ENCODE measurements at places on chromosomes 6 and 20.

DNA sequence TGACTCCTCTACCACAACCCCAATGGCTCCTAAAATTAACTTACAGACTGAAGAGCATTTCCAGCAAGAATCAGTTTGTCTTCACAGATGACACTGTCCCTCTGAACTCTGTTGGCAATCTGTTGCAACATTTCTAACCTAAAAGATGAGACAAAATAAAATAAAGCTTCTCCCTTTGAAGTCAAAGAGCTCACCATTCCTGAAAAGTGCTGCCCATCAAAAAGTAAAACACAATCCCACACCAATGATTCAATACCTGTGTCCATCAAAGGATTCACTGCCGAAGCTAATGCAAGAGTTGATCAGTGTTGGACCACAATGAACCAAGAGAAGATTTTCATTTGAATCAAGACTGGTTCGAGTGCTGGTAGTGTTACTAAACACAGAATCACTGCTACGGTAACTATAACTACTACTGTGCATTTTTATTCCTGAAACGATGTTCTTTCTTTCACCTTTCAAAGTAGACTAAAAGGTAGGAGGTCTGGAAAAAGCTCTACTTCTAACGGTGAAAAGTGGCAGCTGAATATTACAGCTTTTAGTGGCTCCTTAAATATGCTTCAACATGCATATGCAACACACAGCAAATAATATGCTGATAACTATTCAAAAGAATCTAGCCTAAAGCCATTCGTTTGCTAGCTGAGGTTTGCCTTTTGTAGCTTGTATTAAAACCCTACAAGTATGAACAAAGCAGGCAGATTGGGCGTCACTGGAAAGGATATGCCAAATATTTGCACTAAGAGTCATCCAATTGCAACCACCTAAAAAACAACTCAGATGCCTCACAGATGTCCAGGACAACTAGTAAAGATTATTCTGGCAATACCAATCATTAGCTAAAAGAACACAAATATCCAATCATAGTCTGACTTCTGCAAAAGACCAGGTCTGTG lies at the start of gene DST:
Gene DST, minus strand, starts transcription at position 524 of the 896 bp plus-strand sequence.
- no peaks in the 10 kb centered on the region for H3K36me3 ChIP-seq
- no peaks in the 10 kb centered on the region for H3K27me3 ChIP-seq
- H3K4me3 ChIP-seq: no peak within 1 kb of the TSS
- no peaks in the 10 kb centered on the region for H3K4me1 ChIP-seq
- DNase-seq: no peak

- peak overlapping the region; percentile 100 for H3K27ac ChIP-seq
- no peak for DNase-seq
- H3K27me3 ChIP-seq: no peaks in the 10 kb centered on the region
Measured at GRCh38 chr20:59159091-59159490, 4.5 kb upstream of the ZNF831 start.

DNA sequence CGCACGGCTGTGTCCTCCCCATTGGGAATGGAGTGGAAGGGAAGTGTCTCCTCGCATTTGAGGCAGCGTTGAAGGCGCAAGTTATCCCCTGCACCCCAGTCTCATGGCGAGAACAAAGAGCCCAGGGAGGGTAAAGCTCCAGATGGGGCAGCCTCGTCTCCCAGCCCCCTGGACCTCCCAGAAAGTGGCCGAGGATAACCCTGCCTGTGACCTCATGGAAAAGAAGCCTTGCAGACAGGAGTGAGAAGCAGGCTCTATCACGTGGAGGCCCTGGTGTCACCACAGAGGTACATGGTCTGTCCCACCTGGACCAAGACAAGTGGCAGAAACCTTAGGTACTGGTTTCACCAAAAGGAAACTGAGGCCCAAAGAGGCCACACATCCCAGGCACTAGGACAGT lies 134.8 kb upstream of the RPS6KA2 start:
- no peak overlapping the region for H3K4me3 ChIP-seq
- no peak overlapping the region for H3K27ac ChIP-seq
- peaks cover 18% of the 10 kb centered on the region for H3K4me1 ChIP-seq
- H3K36me3 ChIP-seq: peaks cover 3% of the 10 kb centered on the region
- DNase-seq: no peak

- H3K27me3 ChIP-seq: no peaks in the 10 kb centered on the region
- peaks cover 34% of the 10 kb centered on the region for H3K4me1 ChIP-seq
- H3K27ac ChIP-seq: no peak overlapping the region
- DNase-seq: no peak
Measured at GRCh38 chr6:15374119-15374518, 128.2 kb downstream of the JARID2 start.

DNA sequence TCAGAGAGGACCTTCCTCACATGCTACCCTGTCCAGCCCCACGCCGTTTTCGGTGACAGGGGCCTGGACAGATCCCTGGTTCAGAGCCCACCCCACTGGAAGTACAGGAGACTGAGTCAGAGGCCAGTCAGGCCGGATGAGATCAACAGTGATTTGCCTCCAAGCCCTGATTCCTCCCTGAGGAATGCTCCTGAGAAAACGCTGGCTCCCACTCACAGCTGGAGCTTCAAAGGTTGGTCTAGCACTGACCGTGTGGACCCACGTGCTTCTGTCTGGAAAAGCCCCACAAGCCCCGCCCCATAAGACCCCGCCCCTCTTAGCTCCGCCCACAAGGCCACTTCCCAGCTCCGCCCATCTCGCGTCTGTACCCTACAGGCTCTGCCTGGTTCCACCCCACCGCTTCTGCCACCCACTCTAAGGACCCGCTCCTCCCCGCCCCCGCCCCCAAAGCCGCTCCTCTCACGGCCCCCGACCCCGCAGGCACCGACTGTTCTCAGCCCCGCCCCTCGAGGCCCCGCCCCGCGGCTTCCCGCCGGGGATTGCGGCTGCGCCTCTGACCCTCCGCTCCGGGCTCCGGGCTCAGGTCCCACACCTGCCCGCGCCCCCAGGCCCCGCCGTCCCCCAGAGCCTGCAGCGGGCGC lies 64.9 kb upstream of the BHLHE23 start:
- H3K4me1 ChIP-seq: no peaks in the 10 kb centered on the region
- no peak overlapping the region for H3K27ac ChIP-seq
- no peak for DNase-seq
- peaks cover 86% of the 10 kb centered on the region for H3K27me3 ChIP-seq
- H3K4me3 ChIP-seq: peak overlapping the region; percentile 36

All from effector memory CD8-positive, alpha-beta T cell (primary cell).